ENCODE measurements at places on chromosomes 1 and 21.
A peak's percentile ranks its signal among the peaks of the same experiment; 100 is the strongest.

DNA sequence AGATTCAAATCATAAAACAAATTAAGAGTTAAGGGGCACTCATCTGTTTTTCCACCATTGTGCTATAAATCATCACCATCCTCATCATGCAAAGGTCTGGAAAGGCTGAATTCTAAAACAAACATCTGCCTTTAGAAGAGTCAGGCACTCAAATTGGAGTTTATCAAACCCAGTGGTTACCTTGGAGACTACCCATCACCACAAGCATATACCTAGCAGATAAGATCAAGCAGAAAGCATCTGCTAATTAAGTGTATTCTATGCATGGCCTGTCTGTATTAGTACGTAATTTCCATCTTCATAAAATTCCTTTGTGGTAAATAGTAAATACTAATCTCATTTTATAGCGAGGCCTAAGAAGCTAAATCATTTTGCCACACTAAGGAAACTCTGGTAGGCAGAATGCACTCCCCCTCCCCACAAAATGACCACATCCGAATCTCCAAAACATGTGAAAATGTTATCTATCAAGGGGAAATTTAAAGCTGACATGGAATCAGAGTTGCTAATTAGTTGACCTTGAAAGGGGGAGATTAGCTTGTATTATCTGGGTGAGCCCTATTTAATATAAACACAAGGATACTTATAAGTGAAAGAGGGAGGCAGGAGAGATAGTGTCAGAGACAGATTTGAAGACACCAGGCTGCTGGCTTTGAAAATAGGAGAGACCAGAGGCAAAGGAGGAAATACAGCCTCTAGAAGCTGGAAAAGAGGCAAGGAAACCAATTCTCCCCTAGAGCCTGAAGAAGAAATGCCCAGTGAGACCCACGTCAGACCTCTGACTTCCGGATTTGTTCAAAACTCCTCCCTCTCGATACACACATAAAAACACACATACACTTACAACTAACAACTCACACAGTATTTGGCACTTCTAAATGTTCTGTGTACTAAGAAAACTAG, 23.2 kb downstream of the ARID4B start:
- DNase-seq = no peak

DNA sequence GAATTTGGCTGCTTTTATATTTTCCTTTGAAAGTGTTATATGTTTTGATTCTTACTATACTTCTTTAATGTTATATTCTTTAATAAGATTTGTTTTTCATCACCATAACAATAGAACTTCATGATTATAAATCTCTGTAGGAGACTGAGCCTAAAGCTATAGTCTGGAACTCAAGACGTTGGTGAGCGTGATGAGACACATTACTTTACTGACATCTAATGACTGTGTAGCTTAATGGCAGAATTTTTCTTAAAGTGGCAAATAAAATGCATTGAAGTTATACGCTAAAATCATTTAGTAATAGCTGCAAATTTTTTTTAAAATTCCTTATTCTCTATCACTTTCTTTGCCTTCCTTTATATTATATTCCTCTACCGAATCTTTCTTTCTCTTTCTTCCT, 56.1 kb upstream of the HAO2 start:
- no peak for DNase-seq

DNA sequence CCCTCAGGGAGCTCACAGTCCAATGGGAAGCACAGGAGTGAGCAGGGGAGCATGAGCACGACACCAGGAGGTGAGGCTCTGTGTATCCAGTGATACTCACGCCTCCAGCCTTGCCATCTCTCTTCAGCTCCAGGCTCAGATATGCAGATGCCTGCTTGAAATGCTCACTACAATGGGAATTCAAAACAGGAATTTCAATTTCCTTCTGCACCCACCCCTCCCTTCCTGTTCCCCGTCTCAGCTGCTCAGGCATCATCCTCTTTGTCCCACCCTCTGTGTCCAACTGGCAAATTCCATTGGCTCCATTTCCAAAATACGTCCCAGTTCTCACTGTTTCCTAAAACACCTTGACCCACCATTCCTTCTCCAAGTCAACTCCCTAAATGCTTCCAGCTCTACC, 58.9 kb downstream of the FBXO2 start:
- no peak for DNase-seq

DNA sequence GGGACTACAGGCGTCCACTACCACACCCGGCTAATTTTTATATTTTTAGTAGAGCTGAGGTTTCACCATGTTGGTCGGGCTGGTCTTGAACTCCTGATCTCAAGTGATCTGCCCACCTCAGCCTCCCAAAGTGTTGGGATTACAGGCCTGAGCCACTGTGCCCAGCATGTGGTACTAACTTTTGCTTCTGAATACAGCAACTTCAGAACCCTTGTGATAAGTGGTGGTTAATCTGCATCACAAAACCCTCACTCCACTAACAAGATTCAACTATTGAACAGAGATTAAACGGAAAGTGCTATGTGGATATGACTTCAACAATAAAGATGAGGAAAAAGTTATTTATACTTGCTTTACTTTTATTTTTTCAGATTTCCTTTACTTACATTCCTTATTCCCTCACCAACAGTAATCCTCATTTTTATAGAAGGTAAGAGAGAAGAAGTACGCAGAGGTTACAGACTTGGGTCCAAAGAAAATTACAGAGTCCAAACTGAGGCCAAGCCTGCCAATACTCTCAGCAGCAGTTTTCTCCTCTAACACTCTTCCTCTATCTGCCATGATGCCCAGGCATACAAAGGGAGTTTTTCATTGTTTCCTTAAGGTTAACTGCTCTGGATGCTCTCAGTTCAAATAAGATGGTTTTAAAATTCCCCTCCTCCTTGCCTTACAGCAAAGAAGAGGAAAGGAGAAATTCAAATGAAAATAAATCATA, 44.3 kb downstream of the SLC16A1 start:
- no peak for DNase-seq

- DNase-seq = no peak
These were observed 73.6 kb upstream of the LRRC8B start for GRCh38 chr1:89451011-89451410.

- peak; percentile 74 for DNase-seq
These were observed at the start of gene NAV1 for GRCh38 chr1:201538612-201539551. Gene NAV1, plus strand, starts transcription at chr1:201539127. Its CDS starts 83,758 bp downstream, at chr1:201622885.

DNA sequence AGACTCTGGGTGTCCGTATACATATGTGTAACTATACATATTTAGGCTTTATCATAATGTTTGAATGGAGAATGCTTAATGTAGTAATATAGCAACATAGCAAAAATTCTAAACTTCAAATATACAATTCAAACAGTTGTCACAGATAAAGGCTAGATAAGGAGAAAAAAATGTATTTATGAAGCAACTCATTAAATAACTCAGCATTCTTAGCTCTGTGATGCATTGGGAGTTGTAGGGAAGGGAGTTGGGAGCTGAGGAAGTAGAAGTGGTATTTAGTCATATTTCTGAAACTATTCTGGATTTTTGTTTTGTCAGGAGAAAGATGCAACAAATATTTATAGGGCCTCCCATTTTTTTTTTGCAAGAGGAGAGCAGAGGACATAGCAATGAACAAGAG, 197.8 kb downstream of the PBX1 start:
- no peak for DNase-seq

GRCh38 chr1:50481142-50481736, 58.0 kb upstream of the DMRTA2 start:
- no peak for DNase-seq

DNA sequence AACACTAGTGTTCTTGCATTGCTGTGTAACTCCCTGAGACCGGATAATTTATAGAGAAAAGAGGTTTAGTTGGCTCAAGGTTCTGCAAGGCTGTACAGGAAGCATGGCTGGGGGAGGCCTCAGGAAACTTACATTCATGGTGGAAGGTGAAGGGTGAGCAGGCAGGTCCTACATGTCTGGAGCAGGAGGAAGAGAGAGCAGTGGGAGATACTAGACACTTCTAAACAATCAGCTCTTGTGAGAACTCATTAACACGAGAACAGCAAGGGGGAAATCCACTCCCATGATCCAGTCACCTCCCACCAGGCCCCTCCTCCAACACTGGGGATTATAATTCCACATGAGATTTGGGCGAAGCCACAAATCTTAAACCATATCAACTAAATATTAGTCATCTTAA, 30.1 kb downstream of the RNF2 start:
- no peak for DNase-seq

DNA sequence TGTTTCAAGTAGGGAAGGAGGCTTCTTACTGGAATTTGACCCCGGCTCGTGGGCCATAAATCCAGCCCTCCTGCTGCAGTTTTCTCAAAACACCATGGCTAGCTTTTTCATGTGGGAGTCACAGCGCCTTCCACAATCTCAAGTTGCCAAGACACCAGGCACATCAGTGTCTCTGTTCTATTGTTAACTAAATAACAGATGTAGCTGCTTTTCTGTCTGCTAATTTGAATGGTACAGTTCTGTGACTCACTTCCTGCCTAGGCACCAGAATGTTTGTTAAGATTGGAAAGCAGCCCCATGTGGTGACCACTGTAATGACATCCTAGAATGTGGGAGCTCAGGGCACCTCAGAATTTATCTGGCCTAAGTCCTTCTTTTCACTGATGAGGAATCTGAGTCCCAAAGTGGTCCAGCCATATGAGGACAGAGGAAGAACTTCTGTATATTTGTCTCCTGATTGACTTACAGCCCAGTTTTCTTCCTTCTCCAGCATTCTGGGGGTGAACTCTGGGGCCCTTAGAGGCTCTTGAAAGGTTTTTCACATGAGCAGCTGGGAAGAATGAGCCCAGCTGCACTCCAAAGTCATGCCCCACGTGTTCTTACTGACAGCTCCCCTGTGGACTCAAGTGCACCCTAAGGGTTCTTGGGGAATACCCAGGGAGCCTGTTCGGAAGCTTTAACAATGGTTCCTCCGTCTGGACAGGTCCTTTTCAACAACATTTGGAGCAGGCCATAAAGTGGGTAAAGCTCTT, 27.5 kb downstream of the TRIM45 start:
- DNase-seq = no peak

- DNase-seq = no peak
These were observed 363.1 kb upstream of the ADGRL2 start for GRCh38 chr1:81437649-81438048.

- DNase-seq = no peak
These were observed 6.0 kb upstream of the RGS4 start for GRCh38 chr1:163063143-163063542.

DNA sequence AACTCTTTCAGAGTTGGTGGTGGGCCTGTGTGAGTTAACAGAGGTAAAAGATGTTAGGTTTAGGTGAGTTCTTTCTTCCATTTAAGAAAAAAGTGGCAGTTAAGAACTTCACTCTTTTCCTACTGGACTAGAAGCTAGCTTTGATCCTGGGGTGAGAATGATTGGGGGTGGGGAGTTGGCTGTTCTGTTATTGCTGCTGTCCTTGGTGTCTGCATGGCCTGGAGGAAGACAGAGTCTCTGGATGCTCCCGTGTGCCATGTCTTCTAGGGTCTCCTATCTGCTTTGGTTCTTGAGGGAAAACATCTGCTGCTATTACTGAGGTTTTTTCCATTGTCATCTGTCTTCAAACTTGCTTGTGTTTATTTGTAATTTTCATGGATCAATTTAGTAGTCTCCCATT, 275.7 kb downstream of the HLX start:
- no peak for DNase-seq

DNA sequence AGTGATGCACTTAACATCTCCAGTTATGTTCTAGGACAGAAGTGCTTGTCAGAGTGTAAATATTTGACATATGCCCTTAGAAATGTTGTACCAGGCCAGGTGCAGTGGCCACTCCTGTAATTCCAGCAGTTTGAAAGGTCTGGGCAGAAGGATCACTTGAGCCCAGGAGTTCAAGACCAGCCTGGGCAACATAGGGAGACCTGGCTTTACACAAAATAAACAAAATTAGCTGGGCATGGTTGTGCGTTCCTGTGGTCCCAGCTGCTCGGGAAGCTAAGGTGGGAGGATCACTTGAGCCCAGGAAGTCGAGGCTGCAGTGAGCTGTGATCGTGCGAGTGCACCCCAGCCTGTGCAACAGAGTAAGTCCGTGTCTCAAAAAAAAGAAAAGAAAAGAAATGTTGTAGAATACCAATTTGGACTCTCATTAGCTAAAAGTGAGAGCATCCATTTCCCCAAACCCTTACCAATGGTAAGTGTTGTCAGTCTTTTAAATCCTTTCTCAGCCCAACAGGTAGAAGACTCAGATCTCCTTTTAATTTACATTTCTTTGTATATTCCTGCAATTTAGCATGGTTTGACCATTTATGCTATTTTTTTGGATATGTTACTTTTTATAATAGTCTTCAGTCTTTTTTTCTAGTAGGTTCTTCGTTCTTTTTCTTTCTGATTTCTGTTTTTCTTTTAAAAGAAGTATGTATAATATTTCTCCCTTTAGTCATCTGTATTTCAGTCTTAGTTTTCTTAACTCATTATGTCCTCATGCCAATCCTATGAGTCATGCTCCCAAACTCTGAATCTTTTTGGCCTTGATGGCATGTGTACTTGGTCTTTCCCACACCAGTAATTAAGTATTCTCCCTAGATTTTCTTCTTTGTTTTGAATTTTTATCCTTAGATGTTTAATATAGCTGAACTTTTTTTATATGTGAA, 74.4 kb downstream of the CAMTA1 start:
- DNase-seq = no peak

Measured in dorsolateral prefrontal cortex (tissue), 122 donors.